AG08395 (cell line): ENCODE measurements at places on chromosomes 11 and 22.

DNA sequence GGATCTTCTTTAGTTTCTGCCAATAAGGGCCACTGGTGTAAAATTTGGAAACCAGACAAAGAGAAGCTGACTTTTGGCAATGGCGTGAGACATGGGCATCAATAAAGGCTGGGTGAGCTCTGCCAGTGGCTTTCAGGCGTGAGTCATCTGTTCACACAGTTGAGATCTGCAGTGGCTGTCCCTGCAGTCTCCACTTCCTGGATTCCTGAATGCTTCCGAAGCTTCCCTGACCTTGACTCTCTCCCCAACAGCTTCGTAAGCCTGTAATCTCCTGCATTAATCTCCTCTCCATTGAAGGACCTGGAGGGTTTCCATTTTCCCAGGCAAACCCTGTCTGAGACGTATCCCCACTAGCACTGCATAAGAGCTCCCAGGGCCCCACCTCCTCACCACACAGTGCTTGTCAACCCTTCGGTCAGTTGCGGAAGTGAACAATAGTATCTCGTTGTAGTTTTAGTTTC, 574.7 kb downstream of the TBC1D22A start:
- DNase-seq: peak; percentile 89

DNA sequence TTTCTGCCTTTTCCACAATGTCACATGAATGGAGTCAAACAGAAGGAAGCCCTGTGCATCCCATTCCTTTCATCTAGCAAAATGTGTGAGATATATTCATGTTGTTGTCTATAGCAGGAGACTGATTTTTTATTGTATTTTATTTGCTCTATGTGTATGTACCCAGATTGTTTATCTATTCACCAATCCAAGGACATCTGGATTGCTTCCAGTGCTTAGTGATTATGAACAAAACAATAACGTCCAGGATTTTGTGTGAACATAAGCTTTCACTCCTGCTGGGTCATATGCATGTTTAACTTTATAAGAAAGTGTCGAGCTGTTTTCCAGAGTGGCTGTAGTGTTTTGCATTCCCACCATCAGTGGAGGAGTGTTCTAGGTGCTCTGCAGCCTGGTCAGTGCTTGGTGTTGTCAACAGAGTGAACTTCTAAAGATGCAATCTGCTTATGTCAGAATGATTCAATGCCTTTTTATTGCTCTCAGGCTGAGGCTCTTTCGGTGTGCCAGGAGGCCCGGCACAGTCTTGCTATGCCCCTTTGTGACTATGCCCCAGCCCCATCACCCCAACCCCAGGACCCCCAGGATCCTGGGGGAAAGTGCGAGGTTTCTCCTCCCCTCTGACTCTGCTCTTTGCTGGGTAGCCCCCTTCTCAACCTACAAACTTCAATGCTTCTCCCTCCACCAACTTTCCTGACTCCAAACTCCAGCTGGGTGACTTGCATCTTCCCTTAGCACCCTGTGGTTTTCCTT, 19.9 kb upstream of the SYT13 start:
- no peak for DNase-seq

GRCh38 chr11:44437122-44437521, 127.2 kb upstream of the ALX4 start:
- DNase-seq: no peak

GRCh38 chr11:83191491-83191890, 2.0 kb upstream of the ANKRD42 start:
- DNase-seq: no peak

GRCh38 chr11:70496591-70497535, 98.5 kb downstream of the CTTN start:
- no peak for DNase-seq

GRCh38 chr22:43776081-43776670, 35.9 kb downstream of the EFCAB6 start:
- no peak for DNase-seq

GRCh38 chr11:13118650-13119049, 109.5 kb downstream of the RASSF10 start:
- no peak for DNase-seq

GRCh38 chr22:42990131-42990838, 24.7 kb downstream of the PACSIN2 start:
- peak; percentile 89 for DNase-seq

DNA sequence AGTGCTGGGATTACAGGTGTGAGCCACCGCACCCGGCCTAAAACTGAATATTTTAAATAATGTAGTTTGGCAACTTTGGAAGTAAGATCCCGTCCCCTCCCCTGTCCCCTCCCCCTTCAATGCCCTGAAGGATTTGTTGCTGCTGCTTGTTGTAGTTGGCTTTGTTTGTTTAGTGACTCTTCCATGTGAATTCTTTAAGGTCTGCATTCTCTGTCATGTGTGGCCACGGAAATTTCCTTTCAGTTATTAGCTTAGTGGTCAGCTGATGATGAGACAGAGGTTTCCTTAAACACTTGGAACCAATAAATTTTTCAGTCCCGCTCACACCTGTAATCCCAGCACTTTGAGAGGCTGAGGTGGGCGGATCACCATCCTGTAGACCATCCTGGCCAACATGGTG, 109.9 kb downstream of the MPPED1 start:
- no peak for DNase-seq

DNA sequence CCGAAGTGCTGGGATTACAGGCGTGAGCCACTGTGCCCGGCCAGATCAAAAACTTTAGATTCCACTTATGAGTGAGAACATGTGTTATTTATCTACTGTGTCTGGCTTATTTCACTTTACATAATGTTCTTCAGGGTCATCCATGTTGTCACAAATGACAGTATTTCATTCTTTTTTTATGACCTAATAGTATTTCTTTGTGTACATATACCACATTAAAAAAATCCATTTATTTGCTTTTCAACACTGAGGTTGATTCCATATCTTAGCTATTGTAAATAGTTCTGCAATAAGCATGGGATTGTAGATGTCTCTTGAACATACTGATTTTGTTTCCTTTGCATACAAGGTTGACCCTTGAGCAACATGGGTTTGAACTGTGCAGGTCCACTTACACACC, 13.2 kb upstream of the SCGB1D1 start:
- DNase-seq: no peak

- no peak for DNase-seq
Measured at GRCh38 chr11:115678942-115679341, 174.7 kb upstream of the CADM1 start.

DNA sequence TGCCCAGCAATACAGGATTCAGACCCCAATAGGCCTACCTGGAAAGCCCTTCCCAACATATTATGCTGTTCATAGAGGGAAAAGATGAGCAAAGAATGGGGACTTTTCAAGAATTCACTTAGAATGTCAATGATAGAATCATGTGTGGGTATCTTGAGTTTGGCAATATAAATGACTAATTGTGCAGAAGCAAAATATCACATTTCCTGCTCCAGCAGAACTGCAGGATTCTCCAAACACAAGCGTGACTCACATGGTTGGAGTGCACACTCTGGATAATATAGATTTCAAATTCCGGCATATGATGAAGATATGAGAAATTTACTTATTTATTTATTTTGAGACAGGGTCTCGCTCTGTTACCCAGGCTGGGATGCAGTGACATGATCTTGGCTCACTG, 12.5 kb upstream of the APOL5 start:
- DNase-seq: peak; percentile 70

- peak; percentile 77 for DNase-seq
Measured at GRCh38 chr11:86041975-86042378, 26.9 kb downstream of the PICALM start.

GRCh38 chr22:37329238-37330140, 47.2 kb downstream of the CYTH4 start:
- peak; percentile 78 for DNase-seq

- DNase-seq: no peak
Measured at GRCh38 chr11:128595775-128596174, 8.4 kb upstream of the ETS1 start.

DNA sequence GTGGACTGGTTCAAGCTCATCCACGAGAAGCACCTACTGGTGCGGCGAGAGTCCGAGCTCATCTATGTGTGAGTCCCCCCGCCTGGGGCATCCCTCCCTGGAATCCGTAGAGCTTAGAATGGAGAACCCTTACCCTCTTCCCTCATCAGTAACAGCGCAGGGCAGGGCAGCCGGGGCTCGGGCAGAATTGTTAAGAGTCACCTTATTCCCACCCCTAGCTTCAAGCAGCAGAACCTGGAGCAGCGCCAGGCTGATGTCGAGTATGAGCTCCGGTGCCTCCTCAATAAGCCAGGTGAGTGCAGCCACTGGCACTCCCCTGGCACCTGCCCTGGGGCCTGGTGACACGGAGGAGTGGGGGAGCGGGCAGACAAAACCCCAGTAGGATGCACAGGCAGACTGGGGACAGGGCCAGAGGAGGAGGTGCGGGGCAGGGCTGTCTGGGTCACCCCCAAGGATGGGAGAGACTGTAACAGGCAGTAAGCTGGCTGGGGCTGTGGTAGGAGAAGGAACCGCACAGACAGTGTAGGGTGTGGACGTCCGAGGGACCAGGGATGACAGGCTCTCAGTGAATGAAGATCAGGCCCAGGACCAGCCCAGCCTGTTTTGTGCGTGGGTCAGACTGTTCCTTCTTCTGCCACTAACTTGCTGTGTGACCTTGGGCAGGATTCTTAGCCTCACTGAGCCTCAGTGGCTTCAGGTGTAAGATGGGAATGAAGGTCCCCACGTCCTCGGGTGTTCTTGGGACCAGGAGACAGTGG, 20.4 kb downstream of the C22orf23 start:
- no peak for DNase-seq

- DNase-seq: peak; percentile 30
Measured at GRCh38 chr11:122791836-122792235, 46.5 kb upstream of the CRTAM start.

GRCh38 chr22:19874307-19875060, 19.8 kb upstream of the GNB1L start:
- DNase-seq: no peak

DNA sequence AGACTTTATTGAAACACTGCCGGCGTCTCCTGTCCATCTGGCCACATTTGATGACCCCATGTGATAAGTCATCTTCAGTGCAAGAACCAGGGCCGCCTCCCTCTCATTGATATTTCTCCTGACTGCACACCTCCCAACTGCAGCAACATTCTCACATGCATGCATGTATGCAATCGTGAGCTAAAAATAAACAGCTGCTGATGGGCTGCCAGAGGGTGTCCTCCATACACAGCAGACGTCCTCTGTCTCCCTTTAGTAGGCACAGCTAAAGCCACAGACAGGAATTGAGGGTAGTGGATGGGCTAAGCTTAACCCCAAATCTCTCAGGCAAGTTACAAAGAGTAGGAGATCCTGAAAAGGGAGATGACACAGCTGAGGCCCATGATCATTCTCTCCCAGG, 106.7 kb upstream of the HSD17B12 start:
- DNase-seq: no peak

DNA sequence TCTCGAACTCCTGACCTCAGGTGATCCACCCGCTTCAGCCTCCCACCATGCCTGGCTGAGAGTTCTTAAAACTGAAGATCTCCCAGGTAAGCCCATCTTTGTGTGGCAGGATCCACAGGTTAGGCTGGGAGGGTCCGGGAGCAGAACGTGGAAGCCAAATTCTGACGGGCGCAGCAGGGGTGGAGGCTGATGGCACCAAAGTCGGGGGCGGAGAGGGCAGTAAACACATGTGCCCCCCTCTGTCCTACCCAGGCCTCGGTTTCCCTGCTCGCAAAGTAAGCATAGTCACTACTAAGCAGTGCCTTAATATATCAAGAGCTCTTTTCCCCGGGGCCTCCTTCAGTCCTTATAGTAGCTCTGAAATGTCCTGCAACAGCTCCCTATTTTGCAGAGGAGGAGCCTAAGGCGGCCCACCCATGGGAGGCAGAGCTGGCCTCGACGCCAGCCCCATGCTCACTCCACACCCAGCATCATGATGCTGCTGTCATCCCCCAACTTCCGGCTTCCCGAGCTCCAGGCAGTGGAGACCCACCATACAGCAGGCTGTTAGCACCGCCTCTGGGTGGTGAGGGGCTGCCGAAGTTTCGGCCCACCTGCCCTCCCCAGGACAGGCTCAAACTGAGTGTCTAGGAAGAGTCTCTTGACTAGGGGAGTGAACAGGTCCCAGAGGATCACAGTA, 230.0 kb downstream of the CTTN start:
- DNase-seq: no peak

- DNase-seq: peak; percentile 15
Measured at GRCh38 chr11:91978747-91979146, 245.9 kb upstream of the FAT3 start.

DNA sequence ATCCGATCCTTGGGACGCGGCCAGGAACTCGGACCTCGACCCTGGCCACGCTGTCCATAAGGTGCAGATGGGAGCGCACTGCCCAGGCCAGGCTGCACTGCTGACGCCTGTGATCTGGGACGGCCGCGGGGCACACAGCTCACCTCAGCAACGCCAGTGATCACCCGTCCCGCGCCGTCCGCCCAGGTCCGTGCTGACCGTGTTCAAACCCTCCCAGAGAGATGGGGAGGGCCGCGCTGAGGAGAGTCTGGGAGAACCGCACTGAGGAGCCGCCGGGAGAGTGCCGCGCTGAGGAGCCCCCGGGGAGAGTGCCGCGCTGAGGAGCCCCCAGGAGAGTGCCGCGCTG, 636 bp downstream of the KCNQ1OT1 start:
- no peak for DNase-seq

DNA sequence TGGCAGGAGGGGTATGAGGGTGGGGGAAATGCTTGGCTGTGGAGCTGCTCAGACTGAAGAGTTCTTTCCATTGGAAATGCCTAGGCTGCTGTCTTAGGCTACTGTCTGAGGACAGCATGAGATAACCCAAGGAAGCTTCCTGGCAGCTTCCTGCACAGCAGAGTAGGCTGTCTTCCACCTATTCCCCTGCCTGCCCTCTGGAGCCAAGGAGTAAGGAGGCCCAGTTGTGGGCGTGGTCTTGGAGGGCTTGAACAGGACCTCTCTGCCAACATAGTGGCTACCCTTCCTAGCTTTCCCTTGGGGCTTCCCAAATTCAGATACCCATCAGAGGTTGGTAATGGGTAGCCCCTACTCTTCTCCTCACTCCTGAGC, 25.9 kb downstream of the PHLDB1 start:
- no peak for DNase-seq

GRCh38 chr11:114845766-114846415, 167.6 kb downstream of the NXPE2 start:
- DNase-seq: no peak
